Activated naive CD8-positive, alpha-beta T cell treated with anti-CD3 and anti-CD28 coated beads for 36 hours (primary cell): ENCODE measurements at places on chromosomes 6 and 20. TPM values are rescaled to one million over a fixed set of nuclear protein-coding genes. Genes with fewer than 3 reads are reported as not detected.

GRCh38 chr6:84329516-84329915 lies 102.1 kb upstream of the CEP162 start:
- no peak for DNase-seq

- no peak for DNase-seq
Observed at GRCh38 chr20:21103582-21104465, 2.3 kb downstream of the LINC00237 start.

GRCh38 chr6:130364224-130364780 lies 1.5 kb upstream of the TMEM200A start:
- DNase-seq: no peak

GRCh38 chr6:109458774-109459531 lies 3.4 kb upstream of the MICAL1 start:
- DNase-seq: peak; percentile 43

GRCh38 chr6:8075185-8075584 lies 11.0 kb upstream of the BLOC1S5 start:
- DNase-seq: no peak

- no peak for DNase-seq
Observed at GRCh38 chr6:130598021-130598989, 228.9 kb upstream of the SMLR1 start.

DNA sequence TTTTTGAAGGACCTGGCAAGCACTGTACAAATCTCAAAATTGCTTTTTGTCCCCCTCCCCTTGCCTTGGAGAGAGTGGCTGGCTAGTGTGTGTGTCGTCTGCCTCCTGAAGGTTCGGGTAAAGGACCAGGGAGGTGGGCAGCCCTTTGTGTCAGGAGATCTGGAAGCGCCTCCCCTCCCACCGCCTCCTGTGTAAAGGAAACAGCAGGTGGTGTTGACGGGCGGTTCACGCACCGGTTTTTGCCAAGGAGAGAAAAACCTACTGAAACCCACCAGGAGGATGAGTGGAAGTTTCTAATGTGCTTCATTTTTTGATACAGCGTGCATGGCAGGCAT lies 1.2 kb downstream of the ENTPD6 start:
- DNase-seq: no peak

- DNase-seq: no peak
Observed at GRCh38 chr20:58103517-58103904, 124.9 kb downstream of the ANKRD60 start.

- DNase-seq: no peak
Observed at GRCh38 chr6:137950581-137950980, 83.5 kb downstream of the TNFAIP3 start.

DNA sequence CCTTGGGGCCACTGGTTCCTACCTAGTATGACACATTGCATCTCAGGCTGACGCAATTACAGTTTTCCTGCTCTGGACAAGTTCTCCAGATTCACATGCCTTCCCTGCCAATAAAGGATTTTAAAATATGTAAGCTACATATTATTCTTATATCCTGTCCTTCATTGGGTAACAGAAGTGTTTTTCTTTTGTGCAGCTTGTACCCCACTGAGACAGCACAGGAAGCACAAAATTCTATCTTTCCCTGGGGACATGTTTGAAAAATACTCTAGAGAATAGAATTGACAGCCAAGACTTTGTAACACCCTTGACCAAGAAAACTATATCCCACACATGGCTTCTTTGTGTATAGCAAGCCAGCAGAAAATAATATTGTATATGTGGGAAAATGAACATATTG lies 456.8 kb downstream of the MAFB start:
- DNase-seq: no peak

DNA sequence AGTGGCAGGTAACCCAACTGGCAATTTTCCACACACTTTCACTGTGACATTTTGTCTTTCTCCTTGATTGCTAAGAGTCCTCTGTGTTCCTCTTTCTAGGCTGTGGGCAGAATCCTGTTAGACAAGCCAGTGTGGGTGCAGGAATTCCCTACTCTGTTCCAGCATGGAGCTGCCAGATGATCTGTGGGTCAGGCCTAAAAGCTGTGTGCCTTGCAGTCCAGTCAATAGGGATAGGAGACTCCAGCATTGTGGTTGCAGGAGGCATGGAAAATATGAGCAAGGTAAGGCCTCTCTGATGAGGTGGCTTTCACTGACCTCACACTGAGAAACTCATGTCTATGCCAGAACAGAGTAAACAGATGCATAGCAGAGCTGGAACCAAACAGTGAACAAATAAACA lies 5.1 kb downstream of the ACAT2 start:
- DNase-seq: no peak

- DNase-seq: no peak
Observed at GRCh38 chr20:20303742-20304141, 64.2 kb upstream of the INSM1 start.

- peak; percentile 66 for DNase-seq
Observed at GRCh38 chr6:144150710-144151657, 667 bp downstream of the STX11 start.

DNA sequence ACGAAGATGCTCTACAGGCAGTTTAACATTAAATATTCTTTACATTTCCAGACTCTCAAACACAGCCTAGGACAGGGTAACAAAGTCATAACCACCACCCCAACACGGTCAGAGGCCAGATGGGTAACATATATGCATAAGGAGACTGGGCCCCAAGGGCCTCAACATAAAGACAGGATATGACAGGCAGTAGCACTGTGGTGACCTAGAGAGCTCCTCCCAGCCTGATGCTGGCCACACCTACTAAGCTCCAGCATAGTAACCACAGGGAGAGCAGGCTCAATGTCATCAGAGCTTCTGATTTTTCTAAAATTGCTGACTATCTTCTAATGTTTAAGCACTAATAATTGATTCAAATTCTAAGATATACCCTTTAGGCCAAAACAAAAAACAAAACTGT lies 21.7 kb downstream of the SMLR1 start:
- DNase-seq: peak; percentile 12

GRCh38 chr6:28606424-28607391 lies 81.0 kb downstream of the GPX5 start:
- DNase-seq: peak; percentile 58

DNA sequence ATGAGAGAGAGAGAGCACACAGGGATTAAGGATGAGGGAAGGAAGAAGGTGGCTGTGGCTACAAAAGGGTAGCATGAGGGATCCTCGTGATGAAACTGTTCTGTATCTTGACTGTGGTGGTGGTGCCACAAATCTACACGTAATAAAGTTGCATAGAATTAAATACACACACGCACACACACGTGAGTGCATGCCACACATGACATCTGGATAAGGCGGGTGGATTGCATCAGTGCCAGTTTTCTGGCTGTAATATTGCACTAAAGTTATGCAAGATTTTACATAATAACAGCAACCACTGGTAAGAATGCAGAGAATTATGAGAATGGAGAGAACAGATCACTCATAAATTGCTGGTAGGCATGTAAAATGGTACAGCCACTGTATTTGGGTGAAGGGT lies 16.9 kb upstream of the STK35 start:
- no peak for DNase-seq

- no peak for DNase-seq
Observed at GRCh38 chr6:52535711-52536423, 41.0 kb downstream of the TRAM2 start.

GRCh38 chr20:20188647-20189046 lies 136.3 kb downstream of the CFAP61 start:
- no peak for DNase-seq

Gene VSX1
- total RNA-seq: not detected

Gene TGM3
- total RNA-seq: not detected

Gene TRIM40
- total RNA-seq: not detected

Gene MCCD1
- total RNA-seq: not detected

Gene CCDC170
- not detected for total RNA-seq

Gene PRR18
- 0.08 TPM for total RNA-seq

Gene SMLR1
- not detected for total RNA-seq

Gene GPLD1
- 0.74 TPM for total RNA-seq

Gene CNR1
- total RNA-seq: not detected

Gene SLC35D3
- not detected for total RNA-seq
